ENCODE measurements at places on chromosomes 2 and 18.

DNA sequence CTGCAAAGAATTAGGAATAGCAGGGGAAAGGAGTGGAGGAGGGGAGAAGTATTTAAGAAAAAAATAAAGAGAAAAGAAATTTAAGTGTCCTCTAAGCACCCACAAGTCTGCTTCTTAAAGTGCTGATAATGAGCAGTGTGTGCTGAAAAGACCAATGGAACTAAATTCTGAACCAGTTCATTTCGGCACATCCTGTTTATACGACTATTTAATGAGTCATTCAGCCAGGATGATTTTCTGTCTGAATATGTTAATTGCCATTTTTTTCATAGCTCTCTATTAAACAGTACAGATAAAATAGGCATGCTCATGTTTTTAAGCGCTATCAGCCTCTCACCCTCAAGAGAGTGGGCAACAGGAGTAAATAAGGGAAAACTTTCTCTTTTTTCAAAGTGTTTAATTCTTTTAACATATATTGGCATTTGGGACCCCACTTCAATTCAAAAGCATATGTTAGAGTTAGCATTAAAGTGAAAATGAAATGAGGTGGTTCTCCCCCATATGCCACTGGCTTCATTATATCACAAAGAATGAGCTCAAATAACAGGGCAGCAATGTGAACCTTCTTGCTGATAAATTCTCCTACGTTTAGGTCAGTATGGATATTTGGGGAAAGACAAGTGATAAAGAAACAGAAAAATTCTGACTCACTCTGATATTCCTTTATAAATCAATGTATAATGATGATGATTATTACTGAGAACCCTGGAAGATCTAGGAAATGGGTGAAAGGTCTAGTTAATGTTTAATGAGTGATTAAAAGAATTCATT, 87.5 kb downstream of the TCF4 start:
- no peak for DNase-seq

DNA sequence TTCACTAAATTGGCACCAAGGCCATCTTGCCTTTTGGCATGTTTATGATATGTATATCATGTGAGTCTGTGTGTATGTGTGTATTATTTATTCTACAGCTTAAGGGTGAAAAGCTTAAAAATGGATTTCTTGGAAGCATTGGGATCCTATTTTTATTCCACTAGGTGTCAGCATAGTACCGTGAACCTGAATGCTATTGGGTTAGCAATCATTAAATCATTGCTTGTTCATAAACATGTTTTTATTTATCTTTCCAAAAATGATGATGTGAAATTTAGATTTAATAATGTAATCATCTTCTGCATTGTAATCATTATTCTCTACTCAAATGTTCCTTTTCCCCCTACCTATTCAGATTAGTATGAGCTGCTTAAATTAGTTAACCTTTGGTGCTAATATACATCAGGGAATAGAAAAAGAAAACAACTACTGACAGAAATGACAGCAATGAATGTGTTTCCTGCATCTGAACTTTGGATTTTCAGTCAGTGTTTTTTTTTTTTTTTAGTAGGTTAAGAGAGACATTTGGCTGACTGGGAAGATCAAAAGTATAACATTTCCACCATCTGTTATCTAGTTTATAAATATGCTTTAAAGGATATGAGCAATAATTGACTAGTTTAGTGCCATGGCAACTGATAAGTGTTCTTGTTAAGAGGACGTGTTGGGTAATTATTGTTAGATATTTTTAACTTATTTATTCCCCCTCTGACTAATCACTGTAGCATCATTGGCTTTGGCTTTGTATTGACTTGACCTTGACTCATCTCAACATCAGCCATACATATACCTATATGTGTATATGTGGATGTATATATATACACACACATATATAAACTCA, 14.1 kb upstream of the ZSWIM2 start:
- no peak for DNase-seq

- no peak for DNase-seq
Measured at GRCh38 chr2:218980735-218981389, 4.1 kb downstream of the FEV start.

- DNase-seq: no peak
Measured at GRCh38 chr2:10083046-10083445, 2.8 kb upstream of the CYS1 start.

DNA sequence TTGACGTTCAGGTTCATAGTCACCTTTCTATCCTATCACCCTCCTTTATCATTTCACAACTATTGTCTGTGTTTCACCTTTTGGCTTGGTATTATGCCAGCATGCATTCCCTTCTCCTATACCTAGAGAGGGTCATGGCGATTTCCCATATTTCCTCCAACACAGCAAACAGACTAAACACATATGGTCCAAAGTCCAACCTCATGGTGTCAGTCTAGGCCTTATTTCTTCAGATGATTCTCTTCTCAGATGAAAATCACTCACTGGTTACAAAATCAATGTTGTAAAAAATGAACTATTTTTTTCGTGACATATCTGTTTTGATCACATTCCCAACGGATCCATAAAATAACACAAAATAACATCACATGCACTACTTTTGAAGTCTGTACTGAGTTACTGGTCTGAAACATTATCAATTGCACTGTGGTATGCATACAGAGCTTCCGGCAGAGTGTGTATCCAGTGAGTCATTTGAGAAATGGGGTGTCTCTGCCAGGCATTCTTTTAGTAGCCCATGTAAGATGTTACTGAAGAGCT, 204.8 kb upstream of the GALNT5 start:
- no peak for DNase-seq

DNA sequence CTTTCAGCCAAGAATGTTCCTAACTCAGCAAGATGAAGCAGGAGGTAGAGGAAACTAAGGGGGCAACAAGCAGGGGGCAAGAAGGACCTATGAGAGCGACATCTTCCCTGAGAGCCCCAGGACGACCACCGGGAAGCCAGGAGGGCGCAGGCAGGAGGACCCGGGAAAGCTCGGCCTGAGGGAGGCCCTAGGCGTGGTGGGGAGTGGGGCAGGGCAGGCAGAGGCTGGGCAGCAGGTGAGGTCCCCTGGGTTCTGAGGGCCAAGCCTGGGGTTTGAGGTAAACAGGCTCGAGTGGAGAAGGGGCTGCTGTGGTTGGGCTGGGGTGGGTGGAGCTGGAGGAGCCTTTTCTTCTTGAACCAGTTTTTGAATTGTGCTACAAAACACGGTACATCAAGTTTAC, 1.3 kb upstream of the ALPI start:
- DNase-seq: no peak

- DNase-seq: no peak
Measured at GRCh38 chr2:121028577-121028976, 256.4 kb downstream of the TFCP2L1 start.

DNA sequence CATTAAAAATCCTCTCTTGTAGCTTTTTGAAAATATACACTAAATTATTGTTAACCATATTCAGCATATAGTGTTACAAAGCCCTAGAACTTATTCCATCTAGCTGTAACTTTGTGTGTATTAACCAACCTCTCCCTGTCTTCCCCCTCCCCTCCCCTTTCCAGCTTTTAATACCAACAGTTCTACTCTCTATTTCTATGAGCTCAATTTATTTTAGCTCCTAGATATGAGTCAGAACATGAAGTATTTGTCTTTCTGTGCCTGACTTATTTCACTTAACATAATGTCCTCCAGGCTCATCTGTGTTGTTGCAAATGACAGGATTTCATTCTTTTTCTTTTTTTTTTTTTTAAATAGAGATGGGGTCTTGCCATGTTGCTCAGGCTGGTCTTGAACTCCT, 45.1 kb downstream of the GPD2 start:
- DNase-seq: no peak

DNA sequence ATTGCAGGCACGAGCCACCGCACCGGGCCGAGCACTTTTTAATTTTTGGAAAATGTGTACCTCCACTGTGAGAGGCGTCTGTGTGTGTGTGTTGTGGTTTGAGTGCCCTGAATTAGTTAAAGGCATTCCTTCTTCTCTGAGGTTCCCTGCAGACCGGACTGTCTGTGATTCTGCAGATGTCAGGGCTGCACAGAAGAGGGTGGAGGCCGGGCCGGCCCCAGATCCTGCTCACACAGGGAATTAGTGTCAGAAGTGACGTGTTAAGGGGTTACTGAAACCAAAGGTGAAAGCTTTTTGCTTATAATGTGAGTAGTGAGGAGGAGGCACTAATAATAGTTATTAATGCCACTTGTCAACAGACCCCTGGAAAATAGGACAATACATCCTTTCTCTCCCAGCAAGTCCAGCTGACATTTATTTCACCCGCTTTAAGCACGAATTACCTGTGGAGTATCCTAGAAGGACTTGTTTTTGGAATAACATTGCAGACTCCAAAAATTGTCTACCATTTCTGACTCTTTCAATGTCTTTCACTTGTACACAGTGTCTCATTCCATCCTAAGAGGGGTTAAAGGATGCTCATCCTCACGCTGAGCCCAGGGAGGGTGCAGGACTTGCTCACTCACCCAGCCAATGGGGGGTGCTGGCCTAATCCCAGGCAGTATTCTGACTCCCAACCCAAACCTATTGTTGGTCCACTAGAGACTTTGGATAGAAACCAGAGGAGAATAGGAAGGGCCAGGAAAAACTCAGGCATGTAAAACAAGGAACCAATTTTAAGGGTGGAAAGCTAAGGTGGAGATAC, 16.2 kb downstream of the ARHGAP25 start:
- no peak for DNase-seq

DNA sequence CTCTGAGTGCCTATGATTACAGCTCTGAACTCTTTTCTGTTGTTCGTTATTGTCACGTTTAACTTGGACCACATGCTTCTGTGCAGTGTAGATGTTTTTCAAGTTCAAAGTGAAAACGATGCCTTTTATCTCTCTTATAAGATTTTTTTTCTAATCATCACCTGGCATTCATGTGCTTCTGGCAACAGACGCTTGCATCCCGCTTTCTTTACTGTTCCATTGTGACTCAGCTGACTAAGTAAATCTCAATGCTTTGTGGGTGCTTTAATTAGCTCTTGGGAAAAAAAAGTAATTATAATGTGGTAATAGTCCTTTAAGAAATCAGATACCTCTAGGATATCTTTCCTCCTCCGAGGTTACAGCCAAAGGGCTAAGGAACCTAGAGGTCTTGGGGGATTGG, 31.2 kb upstream of the RMP24 start:
- DNase-seq: no peak

DNA sequence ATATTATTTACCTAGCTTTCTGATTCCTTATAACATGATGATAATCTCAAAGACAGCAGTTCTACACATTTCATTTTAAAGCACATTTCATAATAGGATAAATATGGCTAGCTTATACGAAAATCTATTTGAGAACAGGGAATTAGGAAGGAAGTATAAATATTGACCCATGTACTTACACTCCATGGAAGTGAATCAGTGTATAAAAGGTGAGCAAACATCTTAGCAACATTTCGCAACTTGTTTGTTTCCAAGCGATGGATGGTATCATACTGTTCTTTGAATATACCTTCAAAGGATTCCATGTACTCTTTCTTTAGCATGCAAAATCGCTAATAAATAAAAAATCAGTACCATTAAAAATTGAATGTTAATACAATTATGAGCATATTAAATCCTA, 53.1 kb downstream of the CWC22 start:
- DNase-seq: no peak

DNA sequence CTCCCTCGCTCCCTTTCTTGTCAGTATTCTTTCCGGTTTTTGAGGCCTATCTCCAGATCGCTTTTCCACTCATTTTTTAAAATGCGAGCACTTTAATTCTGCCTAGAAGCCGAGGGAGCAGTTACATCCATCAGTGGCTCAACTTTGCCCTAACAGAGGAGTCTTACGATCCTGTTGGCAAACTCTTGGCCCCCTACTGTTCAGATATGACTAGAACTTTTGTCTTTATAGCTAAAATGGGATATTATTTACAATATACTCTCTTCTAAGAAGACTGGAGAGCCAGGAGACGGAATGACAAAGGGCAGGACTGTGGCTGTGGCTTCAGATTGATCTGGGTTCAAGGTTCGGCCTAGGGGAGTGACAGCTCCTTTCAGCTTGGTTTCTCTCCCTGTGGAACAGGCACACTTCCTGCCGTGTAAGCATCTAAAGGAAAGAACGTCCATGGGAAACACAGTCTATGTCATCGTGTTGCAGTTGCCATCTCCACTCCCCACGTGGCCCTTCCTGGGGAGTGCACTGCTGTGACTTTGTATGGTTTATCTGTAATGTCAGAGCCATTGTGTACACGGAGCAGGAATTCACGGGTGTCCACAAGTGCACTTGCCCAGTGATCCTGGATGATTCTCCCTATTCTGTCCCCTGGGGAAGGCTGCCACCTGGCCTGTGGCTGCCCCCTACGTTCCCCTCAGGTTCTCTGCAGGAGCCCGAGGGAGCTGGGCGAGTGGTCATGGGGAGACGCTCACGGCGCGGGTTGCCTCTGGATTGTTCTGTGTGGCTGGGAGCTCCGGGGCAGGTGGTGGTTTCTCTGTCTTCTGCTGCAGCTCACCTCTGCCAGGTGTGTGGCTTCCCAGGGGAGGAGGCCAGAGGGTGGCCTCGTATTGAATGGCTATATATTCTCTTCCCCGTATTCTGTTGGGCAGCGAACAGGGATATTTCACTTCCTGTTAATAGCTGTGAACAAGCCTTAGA, 222.0 kb downstream of the LDLRAD4 start:
- DNase-seq: no peak

GRCh38 chr2:29227935-29228675, 112.9 kb downstream of the CLIP4 start:
- DNase-seq: no peak

DNA sequence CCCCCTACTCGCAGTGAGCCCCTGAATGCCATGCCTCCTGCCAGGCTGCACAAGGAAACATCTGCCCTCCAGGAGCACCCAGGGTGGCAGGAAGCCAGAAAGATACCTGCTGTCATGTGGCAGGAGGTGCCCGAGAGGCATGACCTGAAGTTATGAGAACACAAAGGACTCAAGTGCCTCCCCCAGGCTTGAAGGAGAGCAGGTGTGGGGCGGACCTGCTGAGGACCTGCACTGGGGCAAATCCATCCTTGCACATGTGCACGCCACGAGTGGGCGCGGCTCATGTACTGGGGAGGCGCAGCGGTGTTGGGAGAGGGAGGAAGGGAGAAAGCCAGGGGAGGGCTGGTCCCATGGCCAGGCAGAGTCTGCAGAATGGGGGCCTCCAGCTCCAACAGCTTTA, 26.9 kb downstream of the SDC1 start:
- DNase-seq: no peak

DNA sequence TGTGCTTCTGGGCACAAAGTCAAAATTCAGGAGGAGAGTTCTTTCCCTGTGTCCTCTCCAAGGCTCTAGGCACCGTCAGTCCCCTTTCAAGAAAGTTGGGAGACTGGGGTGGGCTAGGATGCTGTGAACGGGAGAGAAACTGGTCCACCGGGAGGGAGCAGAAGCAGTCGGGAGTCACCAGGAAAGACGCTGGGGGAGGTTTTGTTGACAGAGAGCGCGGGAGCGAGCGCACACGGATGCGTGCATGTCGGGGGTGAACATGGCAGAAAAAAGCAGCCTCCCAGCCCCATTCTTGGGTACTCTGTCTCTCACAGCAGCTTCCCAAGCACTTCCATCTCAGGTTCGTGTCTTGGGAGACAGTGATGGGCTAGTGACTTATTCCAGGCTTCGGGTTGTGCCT, 97.1 kb upstream of the PXDN start:
- DNase-seq: no peak
